ENCODE measurements at places on chromosomes 12 and 14. TPM values are rescaled to one million over a fixed set of nuclear protein-coding genes. Genes with fewer than 3 reads are reported as not detected.

- H3K27ac ChIP-seq = peak overlapping the region; percentile 49
- peaks cover 28% of the 10 kb centered on the region for H3K4me1 ChIP-seq
- H3K36me3 ChIP-seq = no peaks in the 10 kb centered on the region
- DNase-seq = no peak
Observed at GRCh38 chr12:67457136-67457535, 188.0 kb downstream of the CAND1 start.

DNA sequence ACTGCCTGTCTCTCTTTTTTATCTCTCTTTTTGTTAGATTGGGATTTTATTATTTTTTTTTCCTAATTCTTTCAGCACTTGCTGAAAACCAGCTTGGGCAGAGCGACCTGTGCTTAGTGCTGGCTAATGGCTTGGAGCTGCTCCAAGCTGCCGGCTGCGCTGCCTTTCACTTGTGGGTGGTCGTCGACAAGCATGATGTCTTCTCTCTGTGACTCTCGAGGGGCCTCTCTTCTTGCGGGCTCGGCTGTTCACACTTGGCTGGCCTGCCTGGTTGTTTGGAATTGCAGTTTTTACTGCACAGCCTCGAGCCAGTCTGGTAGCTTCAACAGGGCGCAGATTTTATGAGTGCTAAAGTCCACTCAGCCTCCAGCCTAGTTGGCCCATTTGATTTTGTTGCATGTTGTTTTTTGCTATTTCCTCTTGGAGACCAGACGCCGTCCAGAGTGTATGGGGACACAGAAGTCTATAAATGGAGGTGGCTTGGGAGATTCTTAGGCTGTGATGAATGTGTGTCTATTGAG, 18.6 kb downstream of the TPCN1 start:
- no peaks in the 10 kb centered on the region for H3K4me1 ChIP-seq
- H3K36me3 ChIP-seq = peaks cover 10% of the 10 kb centered on the region
- peak overlapping the region; percentile 59 for H3K27ac ChIP-seq
- H3K27me3 ChIP-seq = no peaks in the 10 kb centered on the region
- no peak for DNase-seq
- no peak overlapping the region for H3K4me3 ChIP-seq

NGB gene
- total RNA-seq = not detected

NOS1 gene
- total RNA-seq = 0.67 TPM

- no peak overlapping the region for H3K27ac ChIP-seq
- no peaks in the 10 kb centered on the region for H3K27me3 ChIP-seq
- H3K4me1 ChIP-seq = no peaks in the 10 kb centered on the region
- H3K4me3 ChIP-seq = no peak overlapping the region
Observed at GRCh38 chr12:102526656-102527055, 46.3 kb upstream of the IGF1 start.

All from right atrium auricular region (tissue), 2 donors.